ENCODE measurements at places on chromosomes 6 and 20. TPM values are rescaled to one million over a fixed set of nuclear protein-coding genes. Genes with fewer than 3 reads are reported as not detected.

The RHAG gene
- not detected for total RNA-seq

The BNIP5 gene
- not detected for total RNA-seq

The FLRT3 gene
- total RNA-seq, result 2.2 TPM

The GMPR gene
- total RNA-seq, result 6.0 TPM

All from A549 treated with Mapracorat at 1 μM for 4 hours (cell line).